Heart right ventricle (tissue), 16 donors: ENCODE measurements at places on chromosomes 3 and 15. TPM values are rescaled to one million over a fixed set of nuclear protein-coding genes. Genes with fewer than 3 reads are reported as not detected.

GRCh38 chr3:168612671-168613070 is 516.9 kb upstream of the GOLIM4 start:
- H3K36me3 ChIP-seq, result no peaks in the 10 kb centered on the region
- peaks cover 9% of the 10 kb centered on the region for H3K27me3 ChIP-seq
- no peak overlapping the region for H3K27ac ChIP-seq
- H3K4me3 ChIP-seq, result no peak overlapping the region
- DNase-seq, result no peak
- H3K4me1 ChIP-seq, result no peaks in the 10 kb centered on the region

ALG1L2 gene
- total RNA-seq, result not detected

GRCh38 chr15:60426870-60427508 is 29.2 kb upstream of the ANXA2 start:
- H3K36me3 ChIP-seq, result no peaks in the 10 kb centered on the region
- no peaks in the 10 kb centered on the region for H3K4me1 ChIP-seq
- DNase-seq, result no peak
- no peaks in the 10 kb centered on the region for H3K27me3 ChIP-seq

GRCh38 chr15:40511472-40512133 is 40.8 kb downstream of the CHST14 start:
- no peaks in the 10 kb centered on the region for H3K36me3 ChIP-seq
- peak overlapping the region; percentile 69 for H3K27ac ChIP-seq
- no peaks in the 10 kb centered on the region for H3K27me3 ChIP-seq
- peaks cover 24% of the 10 kb centered on the region for H3K4me1 ChIP-seq
- H3K4me3 ChIP-seq, result peak overlapping the region; percentile 51

DNA sequence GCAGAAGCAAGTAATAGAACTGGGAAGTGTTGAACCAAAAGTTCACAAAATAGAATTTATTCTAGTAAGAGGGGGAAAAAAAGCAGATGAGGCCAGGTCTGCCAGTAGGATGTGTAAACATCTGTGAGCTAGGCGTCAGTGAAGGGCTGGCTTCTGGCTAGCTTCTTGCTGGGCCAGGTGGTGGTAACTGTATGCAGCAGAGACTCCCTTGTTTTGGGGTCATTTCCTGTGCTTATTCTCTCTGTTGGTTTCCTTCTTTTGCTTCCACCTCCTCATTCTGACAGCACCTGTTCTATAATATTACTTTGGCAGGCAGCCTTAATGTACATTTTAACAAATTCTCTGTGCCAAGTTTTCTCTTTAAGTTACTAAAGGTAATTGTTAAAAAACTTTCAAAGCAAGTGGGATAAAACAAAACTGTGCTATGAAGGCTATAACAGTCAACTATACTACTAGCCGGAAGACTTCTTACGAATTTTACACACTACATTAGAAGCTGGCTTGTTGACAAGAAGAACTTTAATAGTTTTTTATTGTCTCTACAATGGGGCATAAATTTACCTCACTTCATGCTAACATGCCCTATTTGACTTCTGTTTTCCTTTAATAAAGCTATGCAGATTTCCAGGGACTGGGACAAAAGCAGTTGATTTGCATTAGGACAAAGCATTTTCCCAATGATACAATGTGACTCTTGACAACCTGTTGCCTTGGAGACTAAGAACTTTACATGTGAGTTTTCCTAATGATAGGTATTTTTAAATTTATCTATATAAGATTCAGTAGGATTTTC is 318.8 kb upstream of the NAALADL2 start:
- H3K4me3 ChIP-seq, result no peak overlapping the region
- no peaks in the 10 kb centered on the region for H3K27me3 ChIP-seq
- no peak for DNase-seq

DNA sequence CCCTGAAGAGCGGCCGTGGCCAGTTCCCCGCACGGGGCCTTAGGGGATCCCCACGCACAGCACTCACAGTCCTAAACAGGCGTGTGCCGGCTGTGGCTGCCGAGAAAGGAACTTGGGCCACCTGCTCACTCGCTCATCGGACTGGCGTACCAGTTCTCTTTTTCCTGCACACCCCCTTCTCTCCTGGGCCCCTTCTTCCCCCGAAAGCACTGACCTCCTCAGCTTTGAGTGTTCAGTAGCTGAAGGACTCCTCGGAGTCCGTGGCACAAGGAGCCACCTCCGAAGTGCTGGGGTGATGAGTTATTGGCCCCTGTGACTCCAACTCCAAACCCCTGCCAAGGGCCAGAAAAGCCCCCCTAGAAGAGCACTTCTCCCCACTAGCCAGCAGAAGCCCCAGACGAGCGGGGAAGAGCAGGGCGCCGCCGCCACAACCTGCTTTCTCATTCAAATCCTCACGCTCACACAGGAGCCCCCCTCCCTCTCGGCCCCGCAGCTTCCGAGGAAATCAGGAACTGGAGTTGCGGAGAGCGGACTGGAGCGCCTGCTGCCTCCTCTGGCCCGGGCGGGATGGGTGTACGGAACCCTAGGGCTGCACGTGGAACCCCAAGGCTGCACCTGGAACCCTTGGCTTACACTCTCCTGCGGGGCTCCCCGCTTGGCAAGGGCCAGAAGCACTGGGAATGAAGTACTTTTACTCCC is at the start of gene PLCH1:
TSS of gene PLCH1 (minus strand) at position 446 of the 699 bp plus-strand sequence. CDS start 40,847 bp downstream, outside the sequence.
- peak; percentile 50 for DNase-seq
- no peaks in the 10 kb centered on the region for H3K4me1 ChIP-seq
- peak within 1 kb of the TSS; percentile 75 for H3K4me3 ChIP-seq
- H3K27ac ChIP-seq, result no peak within 1 kb of the TSS
- peaks cover 52% of the 10 kb centered on the region for H3K27me3 ChIP-seq

TRIM42 gene
- total RNA-seq, result not detected

SPINK8 gene
- total RNA-seq, result not detected
